Left cardiac atrium (tissue), 4 donors: ENCODE measurements at places on chromosomes 1 and 21. TPM values are rescaled to one million over a fixed set of nuclear protein-coding genes. Genes with fewer than 3 reads are reported as not detected.

CSRP1 gene
- 154 TPM for total RNA-seq

DRAM2 gene
- total RNA-seq = 43.5 TPM

OR2AK2 gene
- total RNA-seq = not detected

FCRL1 gene
- not detected for total RNA-seq

HPCA gene
- not detected for total RNA-seq

AK5 gene
- 0.77 TPM for total RNA-seq

IQGAP3 gene
- 0.94 TPM for total RNA-seq

IL23R gene
- total RNA-seq = not detected

KANK4 gene
- total RNA-seq = 1.4 TPM

SH2D5 gene
- total RNA-seq = 0.18 TPM

DNA sequence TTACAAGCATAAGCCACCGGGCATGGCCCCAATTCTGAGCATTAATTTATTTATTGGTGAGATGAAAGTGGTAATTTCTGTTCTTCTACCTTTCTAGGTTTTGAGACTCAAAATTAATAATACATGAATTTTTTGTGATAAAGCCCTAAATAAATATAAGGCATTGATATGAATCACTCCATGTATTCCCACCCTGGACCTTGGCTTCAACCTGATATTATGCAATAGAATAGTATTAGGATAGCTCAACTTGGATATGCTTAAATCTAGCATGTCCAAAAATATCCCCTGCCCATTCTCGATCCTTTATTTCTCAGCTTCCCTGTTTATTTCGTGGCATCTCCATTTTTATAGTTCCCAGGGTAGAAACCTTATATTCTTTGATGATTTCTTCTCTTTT is 2.5 kb downstream of the AGL start:
- no peak for DNase-seq

GRCh38 chr1:180854456-180854855 is 58.2 kb upstream of the KIAA1614 start:
- no peak for DNase-seq

DNA sequence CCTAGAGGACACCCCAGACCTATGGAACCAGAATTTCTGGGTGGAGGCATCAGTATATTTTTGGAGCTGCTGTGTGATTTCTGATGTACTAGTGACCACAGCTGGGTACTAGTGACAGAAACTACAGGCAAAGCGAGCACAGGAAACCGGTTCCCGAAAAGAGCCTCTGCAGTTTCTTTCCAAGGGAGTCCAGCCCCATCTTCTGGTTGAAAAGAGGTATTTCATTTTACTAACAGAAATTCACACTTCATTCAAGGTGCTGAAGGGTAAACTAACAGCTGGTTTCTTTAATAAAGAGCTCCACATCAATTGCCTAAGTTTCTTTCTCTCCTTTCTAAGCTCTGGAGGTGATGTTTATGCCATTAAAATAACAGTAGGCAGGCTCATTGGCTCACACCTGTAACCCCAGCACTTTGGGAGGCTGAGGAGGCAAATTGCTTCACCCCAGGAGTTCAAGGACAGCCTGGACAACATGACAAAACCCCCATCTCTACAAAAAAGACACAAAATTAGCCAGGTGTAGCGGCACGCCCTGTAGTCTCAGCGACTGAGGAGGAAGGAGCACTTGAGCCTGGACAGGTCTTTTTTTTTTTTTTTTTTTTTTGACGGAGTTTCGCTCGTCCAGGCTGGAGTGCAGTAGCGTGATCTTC is 22.0 kb downstream of the THAP3 start:
- DNase-seq = peak; percentile 17

- no peak for DNase-seq
Observed at GRCh38 chr1:39892601-39893595, 8.8 kb downstream of the MYCL start.

- no peak for DNase-seq
Observed at GRCh38 chr1:85624361-85624760, 43.8 kb downstream of the CCN1 start.

- no peak for DNase-seq
Observed at GRCh38 chr1:181647314-181648035, 164.2 kb downstream of the CACNA1E start.

- DNase-seq = no peak
Observed at GRCh38 chr1:210857705-210858104, 276.2 kb downstream of the KCNH1 start.

DNA sequence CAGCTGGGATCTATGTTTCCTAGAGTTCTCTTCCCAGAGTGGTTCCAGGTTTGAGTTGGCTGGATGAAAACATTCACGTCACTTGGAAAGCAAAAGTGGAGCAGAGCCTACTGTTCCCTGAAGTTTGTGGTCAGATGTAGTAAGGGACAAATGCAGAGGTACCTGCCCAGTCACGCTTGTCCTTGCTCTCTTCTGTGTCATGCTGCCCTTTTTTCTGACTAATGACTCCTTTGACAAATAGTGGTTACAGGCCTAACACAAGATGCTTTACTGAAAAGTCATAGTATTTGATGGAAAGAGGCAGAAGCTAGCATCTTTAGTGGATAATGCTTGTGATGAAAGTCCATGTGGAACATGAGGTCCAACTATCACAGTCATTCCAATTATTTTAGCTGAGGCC is 881.4 kb upstream of the B3GALT2 start:
- DNase-seq = peak; percentile 27

- peak; percentile 49 for DNase-seq
Observed at GRCh38 chr1:165397944-165398343, 41.4 kb upstream of the LMX1A start.

GRCh38 chr1:209670441-209671082 is 4.7 kb upstream of the G0S2 start:
- DNase-seq = no peak

GRCh38 chr1:212774584-212774983 is 17.0 kb downstream of the NSL1 start:
- DNase-seq = no peak

GRCh38 chr1:914891-915280 is 8.8 kb upstream of the SAMD11 start:
- DNase-seq = no peak

- DNase-seq = no peak
Observed at GRCh38 chr1:46800742-46801141, 1.9 kb downstream of the CYP4B1 start.

DNA sequence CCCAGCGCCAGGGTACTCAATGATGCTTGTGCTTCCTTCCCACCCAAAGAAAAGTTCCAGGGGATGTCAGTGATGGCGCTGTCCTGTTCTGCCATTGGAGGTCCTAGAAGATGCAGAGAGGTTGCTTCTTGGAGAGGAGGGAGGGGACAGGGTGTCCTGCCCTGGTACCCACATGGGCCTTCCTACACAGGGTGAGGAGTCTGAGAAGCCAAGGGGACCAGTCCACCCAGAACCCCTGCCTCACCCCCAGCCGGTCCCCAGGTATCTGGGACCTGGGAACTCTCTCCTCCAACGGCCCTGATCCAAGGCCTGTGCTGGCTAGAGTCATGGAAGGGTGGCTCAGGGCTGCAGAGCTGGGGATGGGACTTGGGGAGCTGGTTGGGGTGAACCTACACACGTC is 259.4 kb downstream of the KCNJ6 start:
- DNase-seq = no peak

DNA sequence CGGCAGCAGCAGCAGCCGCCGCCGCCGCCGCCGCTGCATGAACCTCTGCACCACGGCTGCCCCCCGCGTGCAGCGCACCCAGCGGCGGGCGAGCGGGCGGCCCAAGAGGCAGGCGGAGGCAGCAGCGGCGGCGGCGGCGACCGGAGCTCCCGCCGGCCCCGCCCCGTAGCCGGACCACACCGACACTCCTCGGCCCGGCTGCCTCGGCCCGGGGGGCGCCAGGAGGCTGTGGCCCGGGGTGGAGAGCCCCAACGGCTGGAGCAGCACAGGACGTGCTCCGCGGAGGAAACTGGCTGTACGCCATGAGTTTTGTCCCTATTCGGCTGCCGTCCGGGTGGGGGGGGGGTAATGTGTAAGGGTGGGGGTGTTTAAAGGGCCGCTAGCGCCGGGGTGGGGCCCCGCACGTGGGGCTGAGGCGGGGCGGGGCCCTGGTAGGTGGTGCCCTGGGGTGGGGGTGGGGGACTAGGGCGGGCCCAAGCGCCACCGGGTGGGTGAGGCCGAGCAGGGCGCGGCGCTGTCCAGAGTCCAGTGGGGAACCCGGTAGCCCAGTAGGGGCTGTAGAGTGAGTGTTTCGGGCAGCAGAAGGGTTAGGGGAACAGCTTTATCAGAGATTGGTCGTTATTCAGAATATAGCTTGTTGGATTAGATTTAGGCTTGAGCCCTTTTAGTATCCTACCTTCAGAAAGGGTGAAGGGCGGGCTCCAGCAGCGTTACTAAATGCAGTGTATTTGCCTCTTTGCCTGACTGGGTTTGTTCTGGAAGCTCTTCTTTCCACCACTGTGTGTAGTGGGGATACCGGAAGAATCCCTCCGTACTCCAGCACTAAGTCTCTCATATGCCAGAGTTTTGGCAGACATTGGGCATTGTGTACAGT is at the start of gene FAM78B:
FAM78B (minus strand) TSS at position 304 of the 874 bp plus-strand sequence. CDS start 753 bp downstream, outside the sequence.
- DNase-seq = peak; percentile 83

GRCh38 chr1:35202048-35202719 is 9.2 kb upstream of the SFPQ start:
- peak; percentile 56 for DNase-seq

GRCh38 chr1:243850452-243851256 is 611 bp upstream of the AKT3 start:
- peak; percentile 87 for DNase-seq

DNA sequence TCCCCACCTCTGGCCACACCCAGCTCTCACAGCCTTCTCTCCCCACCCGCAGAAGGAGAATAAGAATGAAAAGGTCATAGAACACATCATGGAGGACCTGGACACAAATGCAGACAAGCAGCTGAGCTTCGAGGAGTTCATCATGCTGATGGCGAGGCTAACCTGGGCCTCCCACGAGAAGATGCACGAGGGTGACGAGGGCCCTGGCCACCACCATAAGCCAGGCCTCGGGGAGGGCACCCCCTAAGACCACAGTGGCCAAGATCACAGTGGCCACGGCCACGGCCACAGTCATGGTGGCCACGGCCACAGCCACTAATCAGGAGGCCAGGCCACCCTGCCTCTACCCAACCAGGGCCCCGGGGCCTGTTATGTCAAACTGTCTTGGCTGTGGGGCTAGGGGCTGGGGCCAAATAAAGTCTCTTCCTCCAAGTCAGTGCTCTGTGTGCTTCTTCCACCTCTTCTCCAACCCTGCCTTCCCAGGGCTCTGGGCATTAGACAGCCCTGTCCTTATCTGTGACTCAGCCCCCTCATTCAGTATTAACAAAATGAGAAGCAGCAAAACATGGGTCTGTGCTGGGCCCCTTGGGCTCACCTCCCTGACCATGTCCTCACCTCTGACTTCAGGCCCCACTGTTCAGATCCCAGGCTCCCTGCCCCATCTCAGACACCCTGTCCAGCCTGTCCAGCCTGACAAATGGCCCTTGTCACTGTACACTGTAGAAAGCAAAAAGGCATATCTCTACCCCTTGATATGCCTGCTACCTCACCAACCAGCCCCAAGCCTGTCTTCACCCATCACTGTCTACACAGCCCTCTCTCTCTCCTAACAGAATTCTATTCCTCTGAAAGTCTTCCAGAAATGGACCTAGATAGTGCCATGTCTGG is 3.2 kb downstream of the S100A9 start:
- no peak for DNase-seq
